ENCODE measurements at places on chromosomes 2 and 18.

- DNase-seq = no peak
These were observed 38.5 kb downstream of the REV1 start for GRCh38 chr2:99451280-99451679.

DNA sequence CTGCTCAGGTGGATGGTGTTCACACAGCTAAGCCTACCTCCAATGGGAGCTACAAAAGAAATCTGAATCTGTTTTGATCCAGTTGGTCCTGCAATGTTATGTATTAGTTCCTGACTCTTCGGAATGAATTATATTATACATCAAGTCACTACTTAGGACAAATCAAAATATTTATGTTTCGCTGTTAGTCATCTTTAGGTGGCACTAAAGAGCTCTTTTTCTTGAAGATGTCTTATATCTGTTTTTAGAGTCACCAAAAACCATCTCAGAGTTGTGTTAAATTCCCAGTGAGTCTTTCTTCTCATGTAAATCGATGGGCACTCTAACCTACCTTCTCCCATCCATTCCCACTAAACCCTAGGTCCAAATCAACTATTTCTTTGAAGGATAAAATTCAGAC is 2.2 kb downstream of the DNER start:
- DNase-seq = no peak

DNA sequence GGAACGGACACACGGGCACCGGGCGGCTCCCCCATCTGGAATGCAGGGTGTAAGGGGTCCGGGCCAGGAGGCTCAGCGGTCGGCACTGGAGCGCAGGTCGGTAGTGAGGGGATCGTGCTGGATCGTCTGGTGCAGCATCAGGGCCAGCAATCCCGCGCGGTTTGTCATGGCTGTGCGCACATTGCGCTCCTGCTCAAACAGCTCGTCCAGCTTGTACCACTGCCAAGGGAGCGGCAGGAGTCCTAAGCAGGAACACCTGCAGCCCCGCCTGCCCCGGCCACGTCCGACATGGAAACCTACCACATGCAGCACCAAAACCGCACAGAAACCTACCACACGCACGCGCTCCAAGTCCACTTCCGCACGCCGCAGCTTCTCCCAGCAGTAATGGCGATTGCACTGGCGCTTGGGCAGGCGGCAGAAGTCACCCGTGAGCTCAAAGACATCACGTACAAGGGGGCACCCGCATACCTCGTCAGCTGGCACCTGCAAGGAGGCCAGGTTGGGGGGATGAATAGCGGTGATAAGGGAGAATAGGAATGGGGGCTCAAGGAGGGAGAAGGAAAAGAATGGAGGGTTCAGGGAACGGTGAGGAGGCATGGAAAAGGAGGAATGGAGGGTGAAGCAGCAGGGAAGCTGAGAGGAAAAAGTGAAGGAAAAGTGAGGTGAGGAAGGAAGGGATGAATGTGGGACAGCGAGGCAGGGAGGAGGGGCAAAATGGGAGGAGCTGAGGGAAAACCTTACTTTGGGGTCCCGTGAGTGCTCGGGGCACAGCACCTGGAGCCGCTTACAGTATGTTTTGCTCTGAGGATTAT is 1.4 kb upstream of the MBD1 start:
- DNase-seq = no peak

GRCh38 chr2:24015562-24016375 is 5.9 kb downstream of the MFSD2B start:
- no peak for DNase-seq

GRCh38 chr2:200602584-200602983 is 16.8 kb downstream of the AOX1 start:
- no peak for DNase-seq

DNA sequence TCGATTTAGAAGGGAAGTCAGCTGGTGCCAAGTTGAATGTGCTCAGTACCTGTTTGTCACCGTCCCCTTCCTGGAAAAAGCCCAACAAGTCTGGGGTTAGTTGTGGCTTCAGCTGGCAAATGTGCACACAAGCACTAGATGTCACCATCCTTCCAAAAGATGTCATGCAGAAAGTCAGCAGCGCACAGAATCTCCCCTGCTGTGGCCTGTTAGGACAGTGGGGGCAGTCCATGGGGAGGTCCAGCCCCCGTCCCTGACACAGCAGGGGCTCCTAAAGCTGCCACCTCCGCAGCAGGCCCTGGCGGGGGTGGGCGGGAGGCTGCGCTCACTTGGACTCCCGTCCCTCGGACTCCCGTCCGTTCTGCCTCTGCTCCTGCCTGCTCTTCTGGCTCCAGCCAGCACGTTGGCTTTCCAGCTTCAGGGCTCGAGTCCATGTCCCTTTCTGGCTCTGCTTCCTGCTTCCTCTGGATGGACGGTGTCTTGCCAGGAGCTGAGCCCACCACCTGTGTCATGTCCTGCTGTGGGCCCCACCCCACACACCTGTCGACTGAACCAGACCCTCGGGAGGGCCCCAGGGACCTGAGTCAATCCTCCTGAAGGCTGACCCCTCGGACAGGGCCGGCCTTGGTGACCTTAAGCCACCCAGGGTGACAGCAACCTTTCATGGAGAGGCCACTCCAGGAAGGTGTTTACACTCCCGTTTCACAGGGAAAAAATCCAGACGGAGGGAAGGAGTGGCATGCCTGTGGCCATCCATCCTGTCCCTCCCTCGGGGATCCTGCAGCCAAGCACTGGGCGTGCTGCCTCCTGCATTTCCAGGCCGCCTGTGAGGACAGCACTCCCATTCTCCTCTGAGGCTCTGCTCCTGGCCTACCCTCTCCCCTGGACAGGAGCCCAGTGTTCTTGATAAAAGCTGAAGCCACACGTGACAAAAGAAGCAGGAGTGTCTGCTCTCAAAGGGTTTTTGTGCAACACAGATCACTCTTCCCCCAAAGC is 8.5 kb downstream of the RAB17 start:
- DNase-seq = peak; percentile 77

- no peak for DNase-seq
These were observed 37.0 kb upstream of the NT5DC4 start for GRCh38 chr2:112683550-112684414.

DNA sequence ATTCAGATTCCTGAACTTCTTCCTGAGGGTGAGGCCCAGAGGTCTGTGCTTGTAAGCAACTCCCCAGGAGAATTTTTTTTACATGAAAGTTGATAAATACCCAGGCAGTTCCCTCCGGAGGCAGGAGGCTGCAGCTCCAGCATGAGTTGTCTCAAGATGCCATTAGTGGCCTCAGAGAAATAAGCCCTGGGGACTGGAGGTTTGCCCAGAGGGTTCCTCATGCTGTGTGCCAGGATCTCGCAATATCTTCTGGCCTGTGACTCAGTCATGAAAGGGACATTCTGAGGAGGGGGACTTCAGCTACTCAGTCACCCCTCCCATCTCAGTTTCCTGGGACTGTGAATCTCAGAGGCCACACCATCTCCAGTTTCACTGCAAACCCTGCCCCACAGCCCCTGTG is 49.9 kb downstream of the LYPD1 start:
- DNase-seq = no peak

DNA sequence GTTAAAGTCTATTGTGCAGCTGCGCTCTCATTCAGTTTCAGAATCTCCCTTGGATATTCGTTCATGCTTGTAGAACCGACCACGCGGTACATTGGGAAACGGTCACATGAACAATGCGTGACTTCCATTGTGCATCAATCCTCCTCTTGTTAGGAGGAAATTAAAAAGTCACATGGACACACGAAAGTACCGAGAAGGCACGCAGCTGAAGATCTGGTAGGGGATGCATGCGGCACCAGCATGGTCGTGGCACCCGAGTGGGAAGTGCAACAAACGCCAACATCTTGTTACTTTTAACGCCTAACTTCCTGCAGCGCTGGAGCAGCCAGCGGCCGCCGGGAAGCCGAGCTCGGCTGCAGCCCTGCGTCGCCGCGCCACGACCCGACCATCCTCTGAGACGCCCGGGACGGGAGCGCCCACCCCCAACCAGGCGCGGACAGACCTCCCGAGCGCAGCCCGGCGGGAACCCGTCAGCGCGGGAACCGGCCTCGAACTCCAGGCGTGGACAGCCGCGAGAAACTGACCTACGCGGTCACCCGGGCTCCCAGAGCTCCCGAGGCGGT is 412 bp downstream of the OSBPL1A start:
- peak; percentile 46 for DNase-seq

GRCh38 chr2:112542984-112543661 is 858 bp downstream of the POLR1B start:
- no peak for DNase-seq

- DNase-seq = no peak
These were observed 283.9 kb upstream of the SIX2 start for GRCh38 chr2:45293182-45293581.

DNA sequence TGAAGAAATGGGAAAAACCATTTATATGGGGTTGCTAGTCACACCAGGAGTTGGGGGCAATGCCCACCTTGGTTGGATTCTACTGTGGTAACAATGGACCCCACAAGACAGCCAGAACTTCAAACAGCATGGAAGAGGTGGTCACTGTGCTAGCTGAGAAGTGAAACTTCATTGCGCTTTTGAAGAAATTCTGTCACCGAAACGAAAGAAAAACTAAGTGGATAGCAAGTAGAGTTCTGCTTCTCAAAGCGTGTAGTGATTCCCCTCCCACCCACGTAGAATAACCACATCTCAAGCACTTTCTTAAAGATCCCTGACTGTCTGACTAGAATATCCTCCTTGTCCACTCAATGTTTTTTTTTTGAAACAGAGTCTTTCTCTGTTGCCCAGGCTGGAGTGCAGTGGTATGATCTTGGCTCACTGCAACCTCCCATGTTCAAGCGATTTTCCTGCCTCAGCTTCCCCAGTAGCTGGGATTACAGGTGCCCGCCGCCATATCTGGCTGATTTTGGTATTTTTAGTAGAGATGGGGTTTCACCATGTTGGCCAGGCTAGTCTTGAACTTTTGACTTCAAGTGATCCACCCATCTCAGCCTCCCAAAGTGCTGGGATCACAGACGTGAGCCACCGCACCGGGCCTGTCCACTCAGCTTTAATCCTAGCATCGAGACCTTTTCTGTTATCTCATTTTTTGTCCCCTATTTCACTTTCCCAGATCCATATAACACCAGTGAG is 30.1 kb upstream of the CCL20 start:
- no peak for DNase-seq

DNA sequence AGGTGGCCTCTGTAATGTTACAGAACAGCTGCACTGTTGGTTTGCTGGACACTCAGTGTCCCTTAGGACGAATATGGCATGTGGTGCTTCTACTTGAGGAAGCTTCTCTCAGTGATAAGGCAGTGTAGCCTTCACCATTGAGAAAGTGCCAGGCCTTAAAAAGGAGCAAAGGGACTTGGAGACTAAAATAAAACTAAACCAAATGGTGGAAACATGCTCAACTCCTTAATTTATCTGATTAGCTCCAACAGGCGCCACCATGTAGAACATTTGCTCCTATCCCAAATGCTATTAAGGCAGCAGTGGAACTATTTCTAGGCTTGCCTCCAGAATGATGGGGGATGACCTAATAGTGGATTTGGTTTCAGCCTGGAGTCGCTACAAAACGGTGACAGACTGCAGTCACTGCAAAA is 77.5 kb upstream of the MYL1 start:
- no peak for DNase-seq
